Stimulated activated CD8-positive, alpha-beta memory T cell treated with anti-CD3 and anti-CD28 coated beads, Interleukin-2, amount 100 ng/mL, for 48 hours (primary cell): ENCODE measurements at places on chromosomes 5 and 9.

GRCh38 chr9:20545023-20545622, 77.2 kb downstream of the MLLT3 start:
- DNase-seq = no peak

GRCh38 chr5:149220750-149221149, 50.9 kb upstream of the AFAP1L1 start:
- DNase-seq = no peak

DNA sequence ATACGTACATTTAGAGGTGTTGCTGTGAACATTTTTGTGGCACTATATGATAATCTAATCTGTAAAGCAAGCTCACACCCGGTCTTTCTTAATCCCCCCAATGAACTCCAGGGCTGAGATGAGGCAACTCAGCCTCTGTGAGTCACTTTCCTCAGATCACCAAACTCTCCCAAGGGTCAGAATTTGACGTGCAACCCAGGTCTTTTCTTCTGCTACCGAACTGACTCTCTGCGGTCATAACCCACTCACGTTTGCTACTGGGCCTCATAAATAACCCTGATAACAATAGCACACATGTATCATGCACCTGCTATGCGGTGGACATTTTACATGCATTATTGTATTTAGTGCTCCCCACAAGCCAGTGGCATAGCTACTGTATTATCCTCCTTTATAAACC, 153.1 kb downstream of the DROSHA start:
- no peak for DNase-seq

DNA sequence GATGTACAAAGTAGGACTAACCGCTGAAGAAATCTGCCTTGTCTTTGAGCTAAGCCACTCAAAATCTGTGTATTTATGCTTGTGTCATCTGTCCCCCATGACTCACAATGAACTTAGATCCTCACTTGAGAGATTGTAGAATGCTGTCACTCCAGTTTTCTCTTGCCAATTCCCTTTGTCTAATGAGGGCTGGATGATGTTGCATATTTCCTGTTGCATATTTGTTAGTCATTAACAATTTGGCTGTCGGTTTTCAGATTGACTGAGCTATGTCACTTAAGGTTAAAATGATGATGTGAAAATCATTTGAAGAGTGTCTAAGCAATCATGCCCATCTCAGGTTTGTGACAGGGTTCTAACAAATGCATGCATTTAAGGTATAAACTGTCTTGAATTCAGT, 481.7 kb downstream of the CDH10 start:
- no peak for DNase-seq

DNA sequence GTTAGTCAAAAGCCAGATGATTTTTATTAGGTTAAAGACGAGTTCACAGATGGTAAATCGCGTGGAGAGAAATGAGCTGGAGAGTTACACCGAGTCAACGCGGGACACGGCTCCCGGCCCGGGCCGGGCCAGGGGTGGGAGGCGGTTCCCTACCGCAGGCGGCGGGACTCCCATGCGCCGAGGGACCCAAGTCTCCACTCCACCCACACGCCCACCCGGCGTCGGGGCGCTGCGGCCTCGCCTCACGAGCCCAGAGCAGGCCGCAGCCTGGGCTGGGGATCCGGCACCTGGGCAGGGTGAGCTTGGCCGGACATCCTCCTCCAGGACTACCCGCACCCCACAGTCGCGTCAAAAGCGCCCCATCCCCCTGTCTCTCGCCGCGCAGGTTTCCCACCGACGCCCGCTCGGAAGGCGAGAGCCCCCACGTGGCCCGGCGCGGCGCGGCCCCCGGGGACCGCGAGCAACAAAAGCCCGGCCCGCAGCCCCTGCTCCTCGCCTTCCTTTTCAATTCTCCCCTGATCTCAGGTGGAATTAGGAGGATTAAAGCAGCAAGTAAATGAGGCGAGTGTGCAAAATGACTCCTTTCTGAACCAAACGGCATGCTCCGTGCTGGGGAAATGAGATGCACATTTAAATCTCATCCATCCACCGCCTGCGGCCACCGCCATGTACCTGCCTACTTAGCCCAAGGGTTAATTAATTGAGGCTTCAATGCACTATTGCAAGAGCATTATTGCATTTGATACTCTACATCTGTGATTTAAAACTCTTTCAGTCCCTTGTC, 196.5 kb upstream of the TBCA start:
- DNase-seq = peak; percentile 9
